ENCODE measurements at places on chromosomes 7 and 10.

GRCh38 chr10:83037653-83038052 lies 1101.7 kb upstream of the GHITM start:
- DNase-seq = no peak

DNA sequence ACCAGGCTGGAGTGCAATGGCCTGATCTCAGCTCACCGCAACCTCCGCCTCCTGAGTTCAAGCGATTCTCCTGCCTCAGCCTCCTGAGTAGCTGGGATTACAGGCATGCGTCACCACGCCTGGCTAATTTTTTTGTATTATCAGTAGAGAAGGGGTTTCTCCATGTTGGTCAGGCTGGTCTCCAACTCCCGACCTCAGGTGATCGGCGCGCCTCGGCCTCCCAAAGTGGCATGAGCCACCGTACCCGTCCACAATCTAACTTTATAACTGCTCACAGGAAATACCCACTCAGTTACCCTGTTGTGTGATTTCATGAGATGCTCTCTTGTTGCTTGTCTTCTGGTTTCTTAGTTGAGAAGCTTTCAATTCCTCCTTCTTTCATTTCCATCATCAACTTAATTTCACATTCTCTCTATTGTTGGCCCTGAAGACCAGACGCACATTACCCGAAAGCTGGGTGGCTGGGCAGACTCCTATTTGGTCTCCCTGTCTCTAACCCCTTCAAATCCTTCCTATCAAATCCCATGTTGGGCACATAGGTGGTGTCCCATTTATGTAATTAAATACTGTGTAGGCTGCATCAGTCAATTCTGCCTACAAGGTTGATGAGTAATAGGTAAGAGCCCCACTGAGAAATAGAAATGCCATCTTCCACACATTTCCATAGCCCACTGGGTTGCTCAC lies 1.1 kb upstream of the GSTO2 start:
- no peak for DNase-seq

GRCh38 chr7:36925691-36926090 lies 201.4 kb upstream of the AOAH start:
- DNase-seq = no peak

DNA sequence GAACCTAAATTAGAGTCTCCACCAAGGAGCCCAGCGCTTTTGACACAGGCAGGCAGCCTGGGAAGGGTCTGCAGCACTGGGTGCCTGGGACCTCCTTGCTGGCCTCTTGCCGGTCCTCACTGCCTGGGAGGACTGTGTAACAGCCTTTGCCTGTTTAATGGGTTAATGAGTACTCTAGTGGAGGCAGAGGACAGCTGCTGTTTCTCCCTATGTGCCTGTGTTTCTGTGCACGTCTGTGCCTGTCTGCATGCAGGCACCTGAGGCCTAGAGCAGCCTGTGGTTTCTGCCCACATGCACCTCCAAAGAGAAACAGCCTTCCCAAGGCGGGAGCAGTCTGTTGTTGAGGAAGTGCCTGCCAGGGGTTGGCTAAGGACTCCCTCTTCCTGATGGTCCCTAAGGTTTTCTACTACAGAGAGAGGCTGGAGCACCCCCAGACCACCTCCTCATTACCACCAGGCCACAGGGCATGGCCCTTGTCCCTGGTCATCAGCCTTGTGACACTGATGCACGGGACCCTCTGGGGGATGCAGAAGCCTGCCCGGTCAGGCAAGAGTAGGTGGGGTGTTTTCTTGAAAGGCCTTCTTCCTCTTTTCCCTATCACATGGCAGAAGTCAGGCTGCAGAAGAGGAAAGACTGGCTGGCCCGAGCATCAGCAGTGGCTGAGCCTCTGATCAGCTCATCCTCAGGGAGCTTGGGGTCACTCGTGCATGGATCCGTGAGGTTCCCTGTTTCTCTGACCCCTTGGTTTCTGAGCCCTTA lies 14.2 kb downstream of the SLC29A3 start:
- DNase-seq = peak; percentile 23

DNA sequence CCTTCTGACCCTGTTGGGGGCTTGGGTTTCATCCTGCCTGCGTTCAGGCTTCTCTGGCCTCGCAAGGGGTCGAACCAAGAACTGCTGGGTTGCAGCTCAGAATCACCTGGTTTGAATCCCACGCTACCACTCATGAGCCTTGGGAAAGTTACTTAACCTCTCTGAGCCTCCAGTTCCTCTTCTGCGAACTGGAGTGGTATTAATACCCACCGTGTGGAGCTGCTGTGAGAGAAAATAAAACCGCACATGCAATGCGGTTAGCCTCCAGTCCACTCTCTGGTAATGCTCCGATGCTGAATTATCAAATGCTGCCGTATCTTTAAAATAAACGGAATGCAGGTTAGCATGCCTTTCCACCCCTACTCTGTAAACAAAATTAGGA lies 171.9 kb downstream of the ARHGAP12 start:
- no peak for DNase-seq

DNA sequence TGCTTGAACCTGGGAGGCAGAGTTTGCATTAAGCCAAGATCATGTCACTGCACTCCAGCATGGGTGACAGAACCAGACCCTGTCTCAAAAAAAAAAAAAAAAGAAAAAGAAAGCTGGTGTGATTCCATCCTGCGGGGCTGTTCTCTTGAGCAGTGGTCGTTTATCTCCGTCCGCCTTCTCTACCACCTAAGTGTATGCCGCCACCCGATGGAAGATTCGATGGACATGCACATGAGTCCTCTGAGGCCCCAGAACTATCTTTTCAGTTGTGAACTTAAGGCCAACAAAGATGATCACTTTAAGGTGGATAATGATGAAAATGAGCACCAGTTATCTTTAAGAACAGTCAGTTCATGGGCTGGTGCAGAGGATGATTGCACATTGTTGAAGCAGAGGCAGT lies 65.7 kb downstream of the ABRAXAS2 start:
- DNase-seq = no peak

- DNase-seq = no peak
Observed at GRCh38 chr10:98924526-98924925, 311.1 kb downstream of the HPSE2 start.

- no peak for DNase-seq
Observed at GRCh38 chr7:44176486-44176885, 12.8 kb downstream of the GCK start.

GRCh38 chr10:84944187-84944586 lies 615.8 kb downstream of the CCSER2 start:
- DNase-seq = no peak

- no peak for DNase-seq
Observed at GRCh38 chr10:26909753-26910152, 49.0 kb upstream of the ABI1 start.

DNA sequence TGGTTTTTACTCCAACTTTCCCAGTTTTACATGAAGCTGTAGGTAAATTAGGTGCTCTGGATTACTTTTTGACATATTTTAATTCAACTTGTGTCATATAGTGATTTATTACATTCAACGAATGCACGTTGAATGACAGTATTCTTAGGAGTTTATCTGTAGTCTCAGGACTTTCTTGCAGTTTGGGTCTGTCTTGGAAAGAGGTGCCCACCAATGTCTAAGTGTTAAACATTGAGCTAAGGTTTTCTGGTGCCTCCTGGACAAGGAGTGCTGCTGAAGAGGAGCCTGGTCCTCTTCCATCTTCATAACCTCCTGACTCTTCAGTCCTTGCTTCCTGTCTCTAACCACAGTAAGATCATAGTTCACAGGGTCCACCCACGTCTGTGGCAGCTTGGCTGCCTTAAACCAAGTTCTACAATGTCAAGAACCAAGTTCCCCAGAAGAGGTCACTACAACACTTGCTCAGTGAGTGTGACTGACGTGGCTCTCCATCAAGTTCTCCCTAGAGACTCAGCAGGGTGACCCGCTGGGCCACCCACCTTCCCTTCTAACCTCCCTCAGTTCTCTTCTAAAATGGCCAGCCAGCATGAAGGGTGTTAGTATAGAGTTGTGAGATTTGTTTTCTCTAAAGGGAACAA lies 6.1 kb downstream of the NPY start:
- no peak for DNase-seq

GRCh38 chr10:30897048-30897447 lies 134.6 kb downstream of the ZNF438 start:
- DNase-seq = no peak

DNA sequence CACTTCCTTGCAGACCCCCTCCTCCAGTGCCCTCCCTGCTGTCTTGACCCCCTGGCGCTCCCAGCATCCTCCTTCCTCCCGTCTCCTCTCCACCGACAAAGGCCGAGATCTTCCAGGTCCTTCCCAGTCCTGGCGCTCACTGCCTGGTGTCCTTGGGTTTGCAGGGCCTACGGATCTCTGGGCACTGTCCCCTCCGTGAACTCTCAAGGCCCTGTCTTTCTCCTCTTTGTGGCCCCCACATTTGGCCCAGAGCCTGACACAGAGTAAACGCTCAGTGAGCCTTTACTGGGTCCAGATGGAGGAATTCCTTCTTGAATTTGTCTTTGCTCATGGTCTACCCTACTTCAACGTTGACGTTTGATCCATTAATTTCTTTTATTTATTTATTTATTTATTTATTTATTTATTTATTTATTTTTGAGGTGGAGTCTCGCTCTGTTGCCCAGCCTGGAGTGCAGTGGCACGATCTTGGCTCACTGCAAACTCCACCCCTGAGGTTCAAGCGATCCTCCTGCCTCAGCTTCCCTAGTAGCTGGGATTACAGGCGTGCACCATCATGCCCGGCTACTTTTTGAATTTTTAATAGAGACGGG lies 29.7 kb downstream of the TMEM270 start:
- DNase-seq = no peak

GRCh38 chr7:75962607-75963380 lies 31.6 kb downstream of the TMEM120A start:
- no peak for DNase-seq

DNA sequence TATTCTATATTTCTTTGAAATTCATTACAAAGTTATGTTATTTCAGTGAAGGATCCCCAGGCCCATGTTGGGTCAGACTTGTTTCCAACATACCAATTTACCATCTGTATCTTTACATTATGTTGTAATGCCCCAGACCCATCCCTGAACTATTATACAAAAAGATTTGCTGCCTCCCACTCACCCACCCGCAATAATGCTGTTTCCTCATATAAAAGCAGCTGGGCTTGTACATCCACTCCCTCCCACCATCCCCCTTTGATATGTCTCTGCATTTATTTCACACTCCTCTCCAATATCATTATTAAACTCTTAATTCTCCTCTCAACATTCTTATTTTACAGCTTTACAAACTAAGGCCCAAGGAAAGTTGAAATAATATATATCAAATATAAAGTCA lies 153.7 kb downstream of the DOCK4 start:
- DNase-seq = no peak

GRCh38 chr10:130894471-130894870 lies 417.1 kb downstream of the TCERG1L start:
- DNase-seq = no peak

DNA sequence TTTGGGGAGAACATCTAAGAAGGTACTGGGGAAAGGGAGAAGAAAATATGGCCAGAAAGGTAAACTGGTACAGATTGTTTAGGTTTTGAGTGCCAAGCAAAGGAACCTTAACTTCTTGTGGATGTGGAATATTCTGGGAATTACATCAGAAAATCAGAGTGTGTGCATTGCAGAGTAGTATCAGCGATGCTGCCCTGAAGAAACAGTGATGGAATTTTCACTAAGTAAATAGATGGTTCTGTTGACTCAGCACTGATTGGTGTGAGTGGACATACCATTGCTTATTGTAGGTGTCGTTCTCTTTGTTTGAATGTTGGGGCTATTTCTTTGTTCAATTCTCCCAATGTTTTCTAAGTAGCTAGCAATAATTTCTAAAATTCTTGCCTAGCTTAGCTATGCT lies 24.4 kb upstream of the AKR1B1 start:
- no peak for DNase-seq

- no peak for DNase-seq
Observed at GRCh38 chr10:43905512-43906236, 257.0 kb upstream of the ZNF32 start.

DNA sequence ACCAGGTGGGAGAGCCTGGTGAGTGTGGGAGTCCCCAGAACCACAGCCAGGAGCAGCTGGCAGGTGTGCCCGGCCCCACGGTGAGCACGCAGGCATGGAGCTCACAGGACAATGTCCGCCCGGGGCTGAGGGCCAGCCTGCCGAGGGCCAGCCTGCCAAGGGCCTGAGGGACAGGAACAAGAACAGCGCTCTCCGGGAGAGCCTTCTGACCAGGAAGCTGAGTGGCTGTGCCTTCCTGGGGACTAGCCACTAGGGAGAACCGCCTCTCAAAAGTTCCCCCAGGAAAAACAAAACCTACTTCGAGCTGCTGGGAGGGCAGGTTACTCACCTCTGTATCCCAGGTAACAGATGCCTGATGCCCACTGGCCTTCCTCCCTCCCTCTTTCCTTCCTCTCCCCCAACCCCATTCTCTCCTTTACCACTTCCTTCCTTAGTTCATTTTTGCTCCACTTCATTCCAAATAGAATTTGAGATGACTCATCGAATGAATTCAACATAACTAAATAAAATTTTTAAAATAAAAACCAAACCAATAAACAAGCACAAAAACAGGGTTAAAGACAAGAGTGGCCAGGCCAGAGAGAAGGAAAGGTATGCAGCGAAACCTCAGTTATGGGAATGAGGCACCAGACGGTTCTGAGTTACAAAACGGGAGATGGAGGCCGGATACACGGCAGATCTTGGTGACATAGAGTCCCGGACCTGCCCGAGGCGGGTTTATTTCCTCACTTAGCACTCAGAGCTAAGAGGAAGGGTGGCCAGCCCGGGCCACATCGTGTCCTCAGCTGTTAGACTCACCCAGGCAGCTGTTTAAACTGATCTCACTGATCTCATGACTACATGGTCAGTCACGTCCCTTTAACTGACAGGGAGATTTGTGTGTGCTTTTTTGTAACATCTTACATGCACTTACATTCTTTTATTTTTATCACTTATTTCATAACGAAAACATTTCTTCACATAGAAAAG lies 128.5 kb downstream of the TNS3 start:
- peak; percentile 89 for DNase-seq

DNA sequence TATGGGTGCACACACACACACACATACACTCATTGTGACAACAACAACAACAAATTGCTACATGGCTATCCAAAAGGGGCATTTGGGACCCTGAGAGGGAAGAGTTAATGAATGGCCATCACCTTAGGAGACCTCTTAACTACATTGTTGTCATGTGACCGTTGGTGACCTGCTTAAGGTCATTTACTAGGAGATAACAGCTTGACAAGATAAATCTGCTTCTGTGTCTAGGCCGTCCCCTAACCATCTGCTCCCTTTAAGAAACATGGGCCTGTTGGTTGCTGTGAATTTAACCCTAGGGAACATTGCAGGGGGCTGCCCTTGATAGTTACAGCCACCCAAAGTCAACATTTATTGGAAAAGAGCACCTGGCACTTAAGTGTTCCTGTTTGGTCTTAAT lies 29.7 kb downstream of the C1QL3 start:
- no peak for DNase-seq
